Upper lobe of left lung (tissue), 6 donors: ENCODE measurements at places on chromosomes 4 and X. TPM values are rescaled to one million over a fixed set of nuclear protein-coding genes. Genes with fewer than 3 reads are reported as not detected.

GRCh38 chr4:126888968-126889367, 743.8 kb upstream of the INTU start:
- no peaks in the 10 kb centered on the region for H3K27me3 ChIP-seq
- DNase-seq: no peak
- no peaks in the 10 kb centered on the region for H3K4me1 ChIP-seq
- no peak overlapping the region for H3K4me3 ChIP-seq
- H3K27ac ChIP-seq: no peak overlapping the region

- H3K27ac ChIP-seq: no peak overlapping the region
- H3K4me1 ChIP-seq: no peaks in the 10 kb centered on the region
- H3K36me3 ChIP-seq: no peaks in the 10 kb centered on the region
Observed at GRCh38 chr4:79164907-79165610, 160.8 kb downstream of the NAA11 start.

- peak; percentile 76 for DNase-seq
- H3K4me3 ChIP-seq: no peak overlapping the region
- peaks cover 30% of the 10 kb centered on the region for H3K36me3 ChIP-seq
Observed at GRCh38 chr4:7761720-7762119, 177.9 kb downstream of the AFAP1 start.

GRCh38 chrX:76433219-76433618, 5.7 kb downstream of the MAGEE1 start:
- H3K4me3 ChIP-seq: no peak overlapping the region
- no peak for DNase-seq
- H3K27ac ChIP-seq: no peak overlapping the region
- H3K4me1 ChIP-seq: no peaks in the 10 kb centered on the region
- no peaks in the 10 kb centered on the region for H3K27me3 ChIP-seq
- no peaks in the 10 kb centered on the region for H3K36me3 ChIP-seq

DNA sequence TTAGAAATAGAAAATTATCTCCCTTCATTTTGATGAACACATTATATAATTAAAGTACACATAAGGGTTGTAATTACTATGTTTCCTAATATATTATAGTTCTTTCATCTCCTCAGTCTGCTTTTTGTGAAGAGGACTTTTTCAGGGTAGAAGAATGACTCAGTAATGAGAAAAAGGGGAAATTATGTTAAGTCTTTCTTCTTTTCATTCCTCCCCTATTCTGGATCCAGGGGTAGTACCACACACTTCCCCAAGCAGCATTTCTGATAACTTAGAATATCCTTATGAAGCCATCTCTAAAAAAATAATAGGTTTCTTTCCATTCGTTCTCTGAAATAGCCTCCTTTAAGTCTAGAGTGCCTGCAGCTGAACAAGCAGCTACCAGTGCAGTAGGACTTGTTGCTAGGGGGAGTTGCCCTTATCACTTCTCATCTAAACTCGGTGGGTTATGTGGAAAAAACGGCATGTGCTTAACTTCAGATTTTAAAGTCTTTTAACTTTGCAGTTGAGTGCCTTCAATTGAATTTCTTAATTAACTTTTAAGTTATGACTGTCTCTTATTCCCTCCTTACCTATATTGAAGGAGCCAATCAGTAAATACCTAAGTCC, 184.8 kb downstream of the ARHGAP24 start:
- no peaks in the 10 kb centered on the region for H3K36me3 ChIP-seq
- H3K4me3 ChIP-seq: no peak overlapping the region
- no peaks in the 10 kb centered on the region for H3K27me3 ChIP-seq
- no peak overlapping the region for H3K27ac ChIP-seq
- peaks cover 9% of the 10 kb centered on the region for H3K4me1 ChIP-seq

GRCh38 chrX:26160301-26160700, at the start of gene MAGEB6B:
Gene MAGEB6B, plus strand, starts transcription at chrX:26160601. Its CDS starts 0 bp downstream, at chrX:26160601.
- no peak within 1 kb of the TSS for H3K27ac ChIP-seq
- DNase-seq: no peak
- no peaks in the 10 kb centered on the region for H3K4me1 ChIP-seq
- no peak within 1 kb of the TSS for H3K4me3 ChIP-seq
- no peaks in the 10 kb centered on the region for H3K36me3 ChIP-seq
- no peaks in the 10 kb centered on the region for H3K27me3 ChIP-seq

DNA sequence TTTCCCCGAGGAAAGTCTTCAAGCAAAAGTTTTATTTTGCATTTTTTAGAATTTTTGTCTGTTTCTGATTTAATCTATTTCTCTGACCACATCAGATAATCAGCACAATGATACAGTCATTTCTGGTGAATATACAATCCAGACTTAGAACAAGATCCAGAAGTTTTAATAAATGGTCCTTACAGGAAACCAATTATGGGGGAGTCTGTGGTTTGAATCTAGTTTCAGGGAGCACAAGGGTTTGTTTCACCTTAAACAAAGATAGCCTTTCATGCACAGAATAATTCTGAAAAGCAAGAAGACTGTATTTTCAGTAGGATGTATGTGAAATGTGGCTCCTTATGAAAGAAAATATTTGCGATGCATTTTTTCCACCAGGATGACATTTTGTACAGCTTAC, 158.5 kb upstream of the ARSJ start:
- no peaks in the 10 kb centered on the region for H3K27me3 ChIP-seq
- DNase-seq: no peak
- H3K4me3 ChIP-seq: no peak overlapping the region
- no peaks in the 10 kb centered on the region for H3K36me3 ChIP-seq
- no peaks in the 10 kb centered on the region for H3K4me1 ChIP-seq
- H3K27ac ChIP-seq: no peak overlapping the region

DNA sequence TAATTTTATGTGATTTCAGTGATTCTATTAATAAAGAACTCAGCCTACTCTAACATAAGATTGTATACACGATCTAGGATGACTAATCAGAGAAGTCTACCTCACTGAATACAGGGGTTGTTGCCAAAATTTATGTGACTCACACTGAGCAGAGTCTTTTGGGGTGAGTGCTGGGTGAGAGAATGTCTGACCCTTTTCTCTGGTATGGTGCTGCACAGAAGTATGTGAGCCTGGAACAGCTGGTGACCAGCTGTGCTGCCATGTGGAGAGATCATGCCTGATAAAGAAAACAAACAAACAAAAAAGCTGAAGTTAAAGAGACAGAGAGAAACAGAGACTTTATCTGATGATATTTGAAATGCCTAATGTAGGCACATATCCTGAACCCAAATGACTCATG, 618.1 kb upstream of the GRIA3 start:
- H3K36me3 ChIP-seq: no peaks in the 10 kb centered on the region
- no peak overlapping the region for H3K27ac ChIP-seq
- H3K4me3 ChIP-seq: no peak overlapping the region
- no peak for DNase-seq
- no peaks in the 10 kb centered on the region for H3K27me3 ChIP-seq

DNA sequence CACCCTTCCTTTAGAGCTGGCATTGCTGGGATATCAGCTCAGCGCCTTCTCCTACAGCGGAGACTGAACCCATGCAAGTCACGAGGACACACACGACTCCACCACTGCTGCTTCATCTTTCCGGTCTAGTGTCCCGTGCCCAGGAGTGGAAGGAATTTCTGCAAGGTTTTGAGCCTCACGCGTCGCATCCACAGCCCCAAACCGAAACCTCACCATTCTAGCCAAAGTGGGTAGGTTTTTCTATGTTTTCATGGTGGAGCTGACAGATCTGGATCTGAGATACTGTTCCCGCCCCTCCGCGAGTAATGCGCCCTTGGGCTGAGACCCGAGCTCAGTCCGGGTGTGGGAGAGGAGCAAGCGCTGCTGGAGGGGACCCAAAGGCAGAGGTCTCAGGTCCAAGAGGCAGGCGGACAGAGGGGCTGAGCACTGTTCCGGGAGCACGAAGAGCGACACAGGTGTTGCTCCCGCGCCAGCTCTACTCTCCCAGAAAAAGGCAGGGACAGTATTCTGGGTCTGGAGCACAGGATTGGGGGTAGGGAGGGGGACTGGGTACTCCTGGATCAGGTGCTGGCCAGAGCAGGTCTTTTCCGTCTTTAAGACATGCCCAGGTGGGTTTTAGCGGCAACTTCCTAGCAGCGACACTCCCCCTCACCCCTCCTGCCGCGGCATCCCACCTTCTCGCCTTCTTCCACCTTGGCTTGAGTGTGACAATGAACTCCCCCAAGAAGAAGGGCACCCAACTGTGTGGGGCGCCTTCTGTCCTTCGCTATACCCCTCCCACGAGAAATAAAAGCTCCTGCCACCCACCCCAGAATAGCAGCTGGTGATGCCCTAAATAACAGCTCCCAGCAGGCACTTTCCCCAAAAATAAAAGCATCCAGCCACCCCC, 1.8 kb downstream of the EPHA5 start:
- H3K36me3 ChIP-seq: no peaks in the 10 kb centered on the region
- peak overlapping the region; percentile 9 for H3K4me3 ChIP-seq

DNA sequence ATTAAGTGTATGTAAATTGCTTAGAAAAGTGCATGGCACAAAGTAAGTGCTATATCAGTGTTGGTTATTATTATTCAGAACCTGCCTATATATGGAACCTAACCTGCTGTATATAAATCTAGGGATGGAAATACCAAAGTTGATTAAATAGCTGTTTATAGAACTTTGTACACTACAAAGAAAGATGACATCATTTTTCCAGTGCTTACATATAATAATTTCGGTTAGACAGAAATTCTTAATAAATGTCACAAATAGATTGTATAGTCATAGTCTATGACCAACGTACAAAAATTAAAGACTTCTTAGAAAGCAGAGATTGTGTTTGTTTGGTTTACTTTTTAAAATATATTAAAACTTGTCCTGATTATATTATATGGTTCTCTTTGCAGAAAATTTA, 4.4 kb downstream of the GYPB start:
- H3K36me3 ChIP-seq: no peaks in the 10 kb centered on the region
- H3K4me3 ChIP-seq: no peak overlapping the region
- no peak for DNase-seq
- H3K4me1 ChIP-seq: no peaks in the 10 kb centered on the region
- H3K27ac ChIP-seq: no peak overlapping the region

- H3K27me3 ChIP-seq: no peaks in the 10 kb centered on the region
- no peaks in the 10 kb centered on the region for H3K36me3 ChIP-seq
- no peaks in the 10 kb centered on the region for H3K4me1 ChIP-seq
- H3K27ac ChIP-seq: no peak overlapping the region
- no peak for DNase-seq
Observed at GRCh38 chrX:153372949-153373348, 28.2 kb downstream of the PNMA6E start.

- no peak overlapping the region for H3K4me3 ChIP-seq
- no peaks in the 10 kb centered on the region for H3K27me3 ChIP-seq
- no peaks in the 10 kb centered on the region for H3K36me3 ChIP-seq
- H3K4me1 ChIP-seq: no peaks in the 10 kb centered on the region
- no peak overlapping the region for H3K27ac ChIP-seq
Observed at GRCh38 chr4:150451883-150452282, 130.1 kb upstream of the MAB21L2 start.

Gene ASB9
- 3.7 TPM for total RNA-seq

Gene AGTR2
- 13.4 TPM for total RNA-seq
